T-helper 1 cell (primary cell): ENCODE measurements at places on chromosomes 7 and 10.

DNA sequence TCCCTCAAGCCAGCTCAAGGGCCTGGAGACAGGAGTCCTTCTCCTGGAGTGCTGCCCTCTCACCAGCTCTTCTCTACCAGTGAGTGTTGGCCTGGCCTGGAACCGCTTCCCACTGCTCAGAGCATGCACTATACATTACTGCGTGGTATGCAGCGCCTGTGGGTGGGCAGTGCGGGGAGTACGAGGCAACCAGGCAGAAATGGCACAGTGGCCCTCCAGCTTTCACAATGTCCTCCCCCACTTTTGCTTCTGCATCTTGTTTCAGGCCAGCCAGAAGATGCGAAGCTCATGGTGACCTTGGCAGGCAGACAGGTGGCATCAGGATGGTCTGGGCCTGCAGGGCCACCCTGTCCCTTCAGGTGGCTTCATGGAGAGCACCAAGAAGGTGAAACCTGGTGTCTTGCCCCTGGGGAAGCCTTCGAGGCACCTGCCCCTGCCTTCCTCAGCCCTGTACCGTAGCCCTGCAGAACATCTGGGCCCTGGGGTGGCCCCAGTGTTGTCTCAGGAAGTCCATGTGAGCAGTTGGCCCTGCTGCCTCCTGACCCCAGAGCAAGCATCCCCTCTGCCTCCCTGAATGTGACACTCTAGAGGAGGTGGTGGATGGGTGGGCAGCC, 35.8 kb downstream of the RASGEF1A start:
- peak; percentile 7 for DNase-seq

- no peak for DNase-seq
Observed at GRCh38 chr7:34087892-34088891, 182.9 kb downstream of the BMPER start.

DNA sequence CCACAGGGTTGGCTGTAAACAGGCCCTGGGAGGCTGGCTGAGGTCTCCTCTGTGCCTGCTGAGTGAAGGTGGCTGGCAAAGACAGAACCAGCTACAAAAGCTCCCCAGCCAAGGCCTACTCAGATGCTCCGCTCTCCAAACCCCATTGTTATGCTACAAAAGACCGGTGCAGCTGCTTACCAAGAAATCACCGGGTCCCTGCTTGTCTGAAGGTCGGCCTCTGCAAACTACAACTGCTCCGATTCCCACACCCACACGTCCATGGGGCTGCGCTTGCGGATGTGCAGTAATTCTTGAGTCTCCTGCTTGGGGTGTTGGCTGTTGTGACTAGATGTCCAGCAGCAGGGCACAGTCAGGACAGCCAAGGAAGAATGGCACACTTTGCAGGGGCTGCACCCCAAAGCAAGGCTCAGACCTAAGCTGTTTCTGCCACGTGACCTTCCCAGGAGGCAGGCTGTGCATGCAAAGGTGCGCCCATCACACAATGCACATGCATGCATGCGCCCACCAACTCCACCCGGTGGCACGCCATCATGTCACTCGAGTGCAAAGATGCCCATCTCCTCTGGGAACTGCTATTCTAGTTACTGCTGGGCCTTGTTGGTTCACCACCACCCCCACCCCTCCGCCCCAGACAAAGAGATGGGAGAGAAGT, 97.8 kb downstream of the OAT start:
- DNase-seq: no peak

DNA sequence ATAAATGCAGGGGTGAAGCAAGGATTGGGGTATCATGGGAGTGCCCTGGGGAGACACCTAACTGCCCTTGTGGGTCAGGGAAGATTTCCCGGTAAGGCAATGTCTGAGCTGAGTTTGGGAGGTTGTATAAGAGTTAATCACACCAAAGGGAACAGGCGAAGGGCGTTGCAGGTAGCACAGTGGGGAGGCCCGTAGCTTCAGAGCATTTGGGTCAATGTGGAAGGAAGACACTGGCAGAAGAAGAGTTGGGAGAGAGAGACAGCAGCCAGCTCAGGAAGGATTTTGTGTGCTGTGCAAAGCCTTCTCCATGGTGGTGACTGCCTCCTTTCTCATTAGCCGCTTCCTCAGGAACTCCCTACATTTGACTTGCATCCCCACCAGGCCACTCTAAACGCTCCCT, 80.8 kb upstream of the LEP start:
- no peak for DNase-seq

DNA sequence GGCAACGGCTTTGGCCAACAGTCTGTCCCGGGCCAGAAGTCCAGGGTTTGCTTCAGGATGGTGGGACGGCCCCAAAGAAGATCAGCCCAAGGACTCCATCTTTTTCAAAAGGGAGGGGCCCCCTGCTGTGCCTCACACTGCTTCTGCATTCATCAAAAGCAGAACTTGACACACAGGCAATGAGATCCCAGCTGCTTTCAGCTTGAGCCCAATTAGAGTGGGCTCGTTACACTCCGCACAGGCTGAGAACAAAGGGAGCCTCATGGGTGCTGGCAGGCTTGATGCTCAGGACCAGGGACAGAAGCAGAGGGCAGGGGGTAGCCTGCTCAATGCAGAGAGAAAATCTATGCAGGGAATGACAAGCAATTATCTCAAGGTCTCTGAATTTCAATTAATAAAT, 45.5 kb downstream of the VOPP1 start:
- DNase-seq: no peak

GRCh38 chr7:155643804-155644177, 670 bp upstream of the RBM33 start:
- no peak for DNase-seq

GRCh38 chr10:92569071-92569470, 4.8 kb downstream of the IDE start:
- DNase-seq: no peak

GRCh38 chr7:13778967-13779366, 210.5 kb downstream of the ETV1 start:
- no peak for DNase-seq

- no peak for DNase-seq
Observed at GRCh38 chr10:52752801-52753445, 19.7 kb downstream of the MBL2 start.

DNA sequence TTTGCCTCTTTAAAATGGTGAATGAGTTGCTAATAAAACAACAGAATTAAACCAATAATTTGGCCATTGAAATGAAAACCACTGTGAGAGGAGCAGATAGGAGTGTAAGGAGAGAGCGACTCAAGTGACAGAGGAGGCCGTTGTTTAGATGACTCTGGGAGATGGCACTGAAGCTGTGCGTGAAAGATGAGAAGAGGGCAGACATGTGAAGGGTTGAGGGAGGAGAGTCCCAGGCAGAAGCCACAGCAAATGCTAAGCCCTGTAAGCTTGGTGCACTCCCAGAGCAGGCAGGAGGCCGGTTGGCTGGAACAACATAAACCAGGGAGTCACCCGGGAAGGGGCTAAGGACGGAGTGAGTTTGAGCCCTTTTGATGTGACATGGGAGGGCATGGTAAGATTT, 814 bp upstream of the OPALIN start:
- no peak for DNase-seq

DNA sequence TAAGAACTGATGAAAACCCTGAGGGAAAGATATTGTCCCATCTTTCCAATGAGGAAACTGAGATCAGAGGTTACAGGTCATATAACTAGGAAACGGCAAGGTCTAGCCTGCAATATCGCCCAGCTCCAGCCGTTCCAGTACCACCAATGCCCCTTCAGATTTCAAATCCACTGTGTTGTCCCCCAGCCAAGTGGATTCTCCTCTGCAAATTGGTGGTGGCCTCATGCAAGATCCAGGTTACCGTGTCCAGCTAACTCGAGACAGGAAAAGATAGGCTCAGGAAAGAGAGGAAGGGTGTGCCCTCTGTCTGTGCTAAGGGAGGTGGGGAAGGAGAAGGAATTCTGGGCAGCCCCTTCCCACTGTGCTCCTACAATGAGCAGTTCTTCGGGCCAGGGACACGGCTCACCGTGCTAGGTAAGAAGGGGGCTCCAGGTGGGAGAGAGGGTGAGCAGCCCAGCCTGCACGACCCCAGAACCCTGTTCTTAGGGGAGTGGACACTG, 25.3 kb downstream of the PRSS2 start:
- DNase-seq: no peak

GRCh38 chr7:152402384-152403250, 33.2 kb downstream of the KMT2C start:
- no peak for DNase-seq

GRCh38 chr10:129334266-129334665, 132.8 kb upstream of the MGMT start:
- no peak for DNase-seq

DNA sequence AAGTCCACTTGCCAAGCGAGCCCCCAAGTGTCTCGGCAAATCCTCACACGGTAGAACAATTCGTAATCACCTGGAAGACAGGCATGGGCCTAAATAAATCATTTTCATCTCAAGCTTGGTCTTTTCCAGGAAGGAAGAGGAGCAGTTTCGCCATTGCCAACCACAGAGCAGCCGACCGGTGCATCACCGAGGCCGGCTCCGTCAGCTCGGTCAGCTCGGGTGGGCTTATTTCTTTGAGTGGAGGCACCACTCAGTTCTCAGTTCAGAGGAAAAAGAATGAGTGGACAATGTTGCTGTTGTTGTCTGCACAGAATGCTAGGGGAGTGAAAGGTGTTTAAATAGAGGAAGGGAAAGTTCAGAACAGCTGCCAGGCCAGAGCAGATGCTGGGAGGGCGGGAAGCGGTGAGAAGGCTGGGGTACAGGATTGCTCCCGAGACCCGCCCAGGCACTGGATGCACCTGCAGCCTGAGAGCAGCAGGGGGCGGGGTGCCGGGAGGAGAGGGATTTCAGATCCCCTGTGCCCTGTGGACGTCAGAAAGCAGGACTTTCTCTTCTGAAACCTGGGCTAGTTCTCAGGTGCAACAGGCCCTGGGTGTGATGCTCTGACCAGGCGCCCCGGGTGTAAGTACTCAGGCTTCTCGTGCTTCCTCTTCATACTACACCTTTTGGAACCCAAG, 17.7 kb upstream of the IGFBP3 start:
- DNase-seq: no peak

GRCh38 chr7:78523930-78524329, 725.4 kb downstream of the PHTF2 start:
- no peak for DNase-seq

GRCh38 chr7:79454361-79454960, 994 bp upstream of the MAGI2 start:
- no peak for DNase-seq

GRCh38 chr10:79066411-79067240, 2.1 kb upstream of the ZMIZ1 start:
- DNase-seq: no peak

GRCh38 chr10:77433546-77433945, 204.1 kb downstream of the KCNMA1 start:
- DNase-seq: no peak

DNA sequence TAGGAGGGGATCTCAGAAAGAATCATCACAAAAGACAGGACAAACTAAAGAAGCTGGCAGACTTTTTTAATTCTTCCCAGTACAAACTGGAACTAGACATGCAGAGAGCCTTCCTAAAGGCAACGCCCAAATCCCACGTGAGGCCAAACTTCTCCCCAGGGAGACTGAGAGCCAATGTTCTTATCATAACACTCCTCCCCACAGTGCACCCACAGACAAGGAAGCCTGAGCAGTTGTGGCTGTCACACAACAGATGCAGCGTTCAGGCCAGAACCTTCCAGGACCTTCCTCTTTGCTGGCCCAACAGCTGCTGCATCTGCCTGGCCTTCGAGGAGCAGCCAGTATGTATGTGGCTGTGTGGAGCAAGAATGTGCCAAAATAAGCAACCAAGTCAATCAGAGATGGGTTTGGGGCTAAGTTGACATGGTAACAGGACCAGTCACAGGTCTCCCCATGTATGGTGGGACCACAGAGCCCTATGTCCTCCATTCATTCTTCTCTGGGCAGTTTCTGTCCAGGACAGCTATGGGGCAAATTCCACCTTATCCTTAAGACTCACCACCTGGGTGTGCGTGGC, 34.9 kb downstream of the SRPK2 start:
- DNase-seq: no peak

DNA sequence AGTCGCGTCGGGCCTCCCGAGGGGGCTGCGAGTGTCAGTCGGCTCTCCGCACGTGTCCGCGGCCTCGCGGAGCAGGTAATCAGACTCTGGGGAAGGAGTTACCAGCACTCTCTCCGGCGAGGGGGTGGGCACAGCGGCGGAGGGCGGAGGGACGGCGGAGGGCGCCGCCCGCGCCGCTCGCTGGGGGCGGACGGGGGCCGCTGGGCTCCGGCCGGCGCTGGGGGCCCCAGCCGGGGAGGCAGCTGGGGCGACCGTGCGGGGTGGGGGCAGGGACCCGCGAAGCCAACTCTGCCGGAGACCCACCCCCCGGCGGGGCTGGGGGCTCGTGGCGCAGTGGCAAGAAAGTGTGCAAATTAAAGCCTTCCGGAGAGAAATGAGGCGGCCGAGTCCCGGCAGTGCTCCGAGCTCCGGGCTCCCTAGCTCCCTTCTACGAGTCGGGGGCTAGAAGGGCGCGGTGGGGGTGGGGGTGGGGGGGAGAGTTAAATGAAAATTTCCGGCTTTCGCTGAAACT, at the start of gene CDK6:
Gene CDK6, minus strand, starts transcription at position 85 of the 511 bp plus-strand sequence. CDS start 3,250 bp downstream, outside the sequence.
- DNase-seq: peak; percentile 42

DNA sequence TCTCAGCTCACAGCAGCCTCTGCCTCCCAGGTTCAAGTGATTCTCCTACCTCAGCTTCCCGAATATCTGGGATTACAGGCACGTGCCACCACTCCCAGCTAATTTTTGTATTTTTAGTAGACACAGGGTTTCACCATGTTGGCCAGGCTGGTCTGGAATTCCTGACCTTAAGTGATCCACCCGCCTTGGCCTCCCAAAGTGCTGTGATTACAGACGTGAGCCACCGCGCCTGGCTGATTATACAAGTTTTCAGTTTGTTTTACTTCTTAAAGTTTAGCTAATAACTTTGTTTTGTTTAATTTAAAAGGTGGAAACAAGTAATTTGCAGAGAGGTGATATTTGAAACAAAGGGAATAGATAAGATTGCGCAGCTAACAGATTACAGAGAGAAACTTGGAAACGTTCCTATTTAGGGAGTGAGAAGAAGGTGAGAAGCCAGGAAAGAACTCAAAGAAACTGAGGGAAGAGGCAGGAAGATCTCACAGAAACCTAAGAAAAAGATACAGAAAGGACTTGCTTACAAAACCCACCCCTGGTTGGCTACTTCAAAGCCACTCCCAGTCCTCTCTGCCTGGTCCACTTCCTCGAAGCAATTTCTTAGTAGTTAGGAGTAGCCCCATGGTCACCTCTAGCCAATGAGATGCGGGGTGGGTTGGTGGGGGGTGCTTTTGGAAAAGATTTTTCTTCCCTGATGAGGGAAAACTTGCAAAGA, 15.0 kb upstream of the PDLIM1 start:
- DNase-seq: no peak

- no peak for DNase-seq
Observed at GRCh38 chr7:69213878-69214277, 384.4 kb upstream of the AUTS2 start.

DNA sequence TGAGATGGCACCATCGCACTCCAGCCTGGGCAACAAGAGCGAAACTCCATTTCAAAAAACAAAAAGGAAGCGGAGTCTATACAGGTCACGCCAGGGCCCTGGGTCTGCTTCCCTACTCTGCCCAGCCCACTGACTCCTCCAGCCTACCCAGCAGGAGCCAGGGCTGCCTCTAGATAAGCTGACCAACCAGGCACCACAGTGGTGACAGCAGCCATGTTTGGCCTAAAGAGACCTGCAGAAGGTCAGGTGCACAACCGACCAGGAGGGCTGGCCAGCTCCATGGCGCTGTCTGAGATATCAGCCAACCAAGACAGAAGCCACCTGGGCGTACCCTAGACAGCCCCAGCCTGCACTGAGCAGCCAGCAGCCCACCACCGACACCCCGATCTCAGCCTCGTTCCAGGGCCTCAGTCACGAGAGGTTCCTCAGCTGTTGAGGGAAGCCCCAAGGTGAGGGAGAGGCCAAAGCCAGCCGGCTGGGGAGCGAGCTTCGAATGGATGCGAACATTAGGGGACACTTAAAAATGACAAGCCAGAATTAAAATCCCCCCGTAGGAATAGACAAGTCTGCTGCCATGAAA, 24.4 kb upstream of the PWWP2B start:
- DNase-seq: no peak
